ENCODE measurements at places on chromosomes 3 and 15.

DNA sequence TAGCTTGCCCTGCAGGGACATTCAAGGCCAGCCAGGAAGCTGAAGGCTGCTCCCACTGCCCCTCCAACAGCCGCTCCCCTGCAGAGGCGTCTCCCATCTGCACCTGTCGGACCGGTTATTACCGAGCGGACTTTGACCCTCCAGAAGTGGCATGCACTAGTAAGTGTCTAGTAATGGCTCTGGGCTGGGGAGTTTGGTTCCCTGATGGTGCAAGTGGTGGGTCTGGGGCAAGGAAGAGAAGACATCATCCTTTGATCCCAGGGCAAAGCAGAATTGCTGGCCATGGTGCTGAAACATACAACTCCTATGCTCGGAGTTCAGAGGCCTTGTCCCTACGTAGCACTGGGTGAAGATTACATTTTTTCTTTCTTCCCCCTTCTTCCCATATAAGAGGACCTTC is 311.4 kb downstream of the EPHB1 start:
- DNase-seq, result peak; percentile 11

DNA sequence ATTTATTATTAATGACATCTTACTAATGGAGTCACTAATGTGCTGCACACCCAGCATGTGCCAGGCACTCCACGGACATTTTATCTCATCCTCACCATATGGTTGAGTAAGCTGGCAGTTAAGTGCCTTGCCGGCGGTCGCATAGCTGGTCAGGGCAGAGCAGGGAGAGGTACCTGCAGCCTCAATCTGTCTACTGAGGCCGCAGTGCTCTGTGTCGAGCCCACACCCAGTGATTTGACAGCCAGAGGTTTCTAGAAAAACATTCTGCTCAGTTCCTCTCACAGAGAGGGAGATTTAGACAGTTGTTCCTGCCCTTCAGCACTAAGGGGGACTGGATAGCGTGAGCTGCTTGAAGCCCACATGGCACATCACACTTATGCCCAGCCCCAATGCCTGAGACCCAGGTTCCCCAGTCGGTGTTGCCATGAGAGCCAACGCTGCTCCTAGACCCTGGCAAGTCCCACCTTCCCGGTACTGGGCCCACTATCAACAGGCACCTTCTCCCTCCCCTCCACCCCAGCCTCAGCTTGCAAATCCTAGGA is 2.6 kb downstream of the LIPC start:
- no peak for DNase-seq

GRCh38 chr3:73766599-73767381 is 142.0 kb upstream of the PDZRN3 start:
- peak; percentile 37 for DNase-seq

DNA sequence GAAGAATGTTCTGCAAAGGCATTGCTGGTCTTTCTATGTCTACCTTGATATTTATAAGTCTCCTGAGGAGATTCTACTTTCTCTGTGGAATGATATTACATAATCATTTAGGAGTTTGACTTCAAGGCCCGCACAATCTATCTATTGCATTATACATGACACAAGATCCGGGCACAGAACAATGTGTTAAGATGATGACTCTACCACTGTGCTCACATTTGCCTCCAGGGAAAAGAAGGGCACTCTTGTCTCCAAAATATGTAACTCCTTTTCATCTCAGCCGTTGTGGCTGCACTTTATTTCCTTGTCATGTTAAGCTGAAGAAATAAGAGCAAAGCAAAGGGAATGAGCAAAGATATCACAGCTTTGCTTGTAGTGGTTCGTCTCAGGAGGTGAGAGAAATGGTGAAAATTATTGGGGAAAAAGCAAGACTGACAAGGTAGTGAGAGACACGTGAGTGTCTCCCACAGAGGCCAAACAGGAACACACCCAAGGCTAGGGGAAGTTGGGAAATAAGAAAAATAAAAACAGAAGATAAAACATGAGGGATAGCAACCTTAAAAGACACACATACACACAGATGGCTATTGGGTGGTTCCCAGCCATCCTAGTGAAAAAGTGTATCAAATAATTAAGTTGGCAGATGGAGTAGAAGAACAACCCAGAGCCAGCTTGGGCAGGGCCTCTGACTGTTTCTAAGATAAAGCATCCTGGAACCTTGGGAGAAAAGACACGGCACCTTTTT is 184.3 kb downstream of the P3H2 start:
- no peak for DNase-seq

DNA sequence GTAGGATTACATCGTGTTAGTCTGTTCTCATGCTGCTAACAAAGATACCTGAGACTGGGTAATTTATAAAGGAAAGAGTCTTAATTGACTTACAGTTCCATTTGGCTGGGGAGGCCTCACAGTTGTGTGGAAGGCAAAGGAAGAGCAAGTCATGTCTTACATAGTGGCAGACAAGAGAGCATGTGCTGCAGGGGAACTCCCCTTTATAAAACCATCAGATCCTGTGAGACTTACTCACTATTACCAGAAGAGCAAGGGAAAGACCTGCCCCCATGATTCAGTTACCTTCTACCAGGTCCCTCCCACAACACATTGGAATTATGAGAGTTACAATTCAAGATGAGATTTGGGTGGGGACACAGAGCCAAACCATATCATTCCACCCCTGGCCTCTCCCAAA is 3.4 kb downstream of the SLC25A26 start:
- no peak for DNase-seq

GRCh38 chr15:98609144-98609852 is 39.0 kb upstream of the IGF1R start:
- DNase-seq, result no peak

- no peak for DNase-seq
These were observed 2.2 kb upstream of the SLC12A8 start for GRCh38 chr3:125214738-125215137.

GRCh38 chr3:43071313-43071893 is 34.5 kb downstream of the POMGNT2 start:
- no peak for DNase-seq

DNA sequence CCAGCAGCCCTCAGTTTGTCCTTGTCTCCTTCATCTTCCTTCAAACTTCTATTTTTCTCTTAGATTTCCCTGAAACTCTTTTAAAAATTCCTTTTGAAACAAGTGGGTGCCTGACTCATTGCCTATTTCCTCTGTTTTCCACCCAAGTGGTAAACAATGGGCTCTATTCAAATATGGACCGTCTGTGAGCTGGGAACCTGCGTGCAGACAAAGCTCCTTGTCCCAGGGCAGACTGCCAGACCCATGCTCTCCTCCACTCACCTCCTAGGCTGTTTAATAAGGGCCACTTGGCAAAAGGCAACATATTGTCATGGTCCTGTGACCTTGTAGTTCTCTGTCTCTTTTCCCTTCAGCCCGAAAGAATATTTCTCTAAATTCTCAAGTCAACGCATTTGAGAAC is 332.7 kb upstream of the THBS1 start:
- DNase-seq, result peak; percentile 86

GRCh38 chr15:78540871-78541743 is 863 bp downstream of the PSMA4 start:
- peak; percentile 5 for DNase-seq

- DNase-seq, result no peak
These were observed 294.8 kb downstream of the NR2F2 start for GRCh38 chr15:96625256-96625655.

- DNase-seq, result no peak
These were observed 1077.0 kb downstream of the ROBO2 start for GRCh38 chr3:78116874-78117273.

DNA sequence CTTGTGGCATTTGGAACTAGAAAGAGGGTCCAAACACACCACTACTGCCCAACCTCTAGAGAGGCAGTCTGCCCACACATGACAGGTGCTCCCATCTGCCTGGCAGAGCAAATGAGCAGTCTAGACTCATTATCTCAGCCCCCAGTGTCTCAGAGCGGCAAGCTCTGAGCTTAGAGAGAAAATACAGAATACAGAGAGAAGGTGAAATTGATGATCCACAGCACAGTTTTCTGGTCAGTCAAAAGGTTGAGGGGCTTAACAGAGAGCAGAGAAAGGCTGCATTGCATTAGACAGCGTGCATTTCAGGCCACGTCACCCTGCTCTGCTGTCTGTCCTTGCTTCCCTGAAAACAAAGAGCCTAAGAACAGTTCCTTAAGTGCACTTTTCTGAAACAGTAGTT is 135.1 kb downstream of the KCNMB2 start:
- no peak for DNase-seq

DNA sequence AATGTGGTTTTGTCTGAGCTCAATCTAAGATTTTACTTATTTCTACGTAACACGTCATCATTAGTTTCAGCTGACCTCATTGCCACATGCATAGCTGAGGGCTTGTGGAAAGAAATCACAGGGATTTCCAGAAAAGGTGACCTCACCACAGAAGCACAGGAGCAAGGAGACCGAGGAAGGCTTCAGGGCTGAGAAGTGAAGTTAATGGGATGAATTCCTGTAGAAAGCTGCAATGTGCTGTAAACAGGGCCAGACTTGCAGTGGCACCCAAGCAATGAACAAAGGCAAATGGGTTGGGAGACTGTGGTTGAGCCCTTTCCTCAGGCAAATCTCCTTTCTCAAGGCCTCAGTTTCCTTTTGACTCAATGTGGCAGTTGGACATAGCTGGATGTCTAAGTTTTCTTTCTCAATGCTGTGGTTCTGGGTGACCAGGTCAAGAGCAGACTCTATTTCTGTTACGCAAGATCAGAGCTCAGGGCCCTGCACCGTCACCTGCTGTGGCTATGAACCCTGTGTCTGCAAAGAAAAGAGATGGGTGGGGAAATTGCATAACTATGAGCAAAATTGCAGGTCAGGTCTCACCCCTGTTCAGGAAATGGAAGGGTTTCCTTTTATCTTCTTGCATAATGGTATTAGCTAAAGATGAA is 252.2 kb upstream of the TBL1XR1 start:
- DNase-seq, result no peak

DNA sequence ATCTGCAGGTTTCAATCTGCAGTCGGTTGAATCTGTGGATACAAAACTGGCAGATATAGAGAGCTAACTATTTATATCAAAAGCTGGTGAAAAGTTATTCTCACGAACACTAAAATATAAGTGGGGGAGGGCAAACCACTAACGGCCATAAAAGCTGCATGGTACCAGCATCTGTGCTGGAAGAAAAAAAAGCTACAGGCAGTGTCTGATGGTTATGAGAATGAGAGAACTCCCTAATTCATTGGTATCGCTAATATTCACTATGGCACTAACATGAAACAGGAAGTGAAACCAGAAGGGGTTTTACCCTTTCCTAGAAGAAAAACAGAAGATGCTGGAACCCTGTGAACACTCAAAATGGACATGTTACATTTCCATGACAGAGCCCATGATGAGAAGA is 15.9 kb downstream of the CEP70 start:
- DNase-seq, result no peak

- peak; percentile 17 for DNase-seq
These were observed 54.0 kb downstream of the PLS1 start for GRCh38 chr3:142650001-142650693.

- DNase-seq, result no peak
These were observed 169.3 kb downstream of the GREM1 start for GRCh38 chr15:32887090-32887489.

DNA sequence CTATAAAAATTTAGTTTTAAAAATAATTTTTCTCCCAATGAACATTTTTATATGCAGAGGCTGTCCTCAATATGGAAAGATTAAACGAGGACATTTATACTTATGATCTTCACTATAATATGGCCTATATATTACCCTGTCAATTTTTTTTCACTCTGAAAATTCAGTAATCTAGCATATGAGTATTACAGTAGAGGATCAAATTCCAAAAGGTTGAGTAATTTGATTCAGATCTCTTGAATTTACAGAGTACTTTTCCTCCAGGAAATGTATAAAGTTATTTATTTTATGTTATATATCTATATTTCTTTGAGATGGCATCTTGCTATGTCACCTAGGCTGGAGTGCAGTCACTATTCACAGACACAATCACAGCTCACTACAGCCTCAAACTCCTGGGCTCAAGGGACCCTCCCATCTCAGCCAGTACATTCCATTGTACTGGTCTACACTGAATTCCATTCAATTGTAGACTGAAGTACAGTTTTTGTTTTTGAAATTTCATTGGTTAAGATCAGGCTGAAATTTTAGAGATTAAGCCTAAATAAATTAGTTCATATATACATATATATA is 16.3 kb upstream of the TRPM7 start:
- no peak for DNase-seq
